ENCODE measurements at places on chromosomes 2 and 18.

DNA sequence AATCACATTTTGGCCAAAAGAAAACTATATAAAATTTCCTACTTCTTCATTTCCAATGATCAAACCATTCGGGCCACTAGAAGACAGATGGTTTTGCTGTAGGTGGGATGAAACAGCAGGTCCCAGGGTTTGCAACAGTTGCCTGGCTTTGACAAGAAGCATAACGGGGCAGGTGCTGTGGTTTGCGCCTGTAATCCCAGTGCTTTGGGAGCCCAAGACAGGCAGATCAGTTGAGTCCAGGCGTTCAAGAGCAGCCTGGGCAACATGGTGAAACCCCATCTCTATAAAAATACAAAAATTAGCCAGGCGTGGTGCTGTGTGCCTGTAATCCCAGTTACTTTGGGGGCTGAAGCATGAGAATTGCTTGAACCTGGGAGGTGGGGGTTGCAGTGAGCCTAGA is 81.4 kb upstream of the XPO1 start:
- DNase-seq = no peak

GRCh38 chr2:136135921-136136906 is 18.3 kb upstream of the CXCR4 start:
- DNase-seq = no peak

- DNase-seq = no peak
Measured at GRCh38 chr2:163264341-163264740, 425.8 kb upstream of the KCNH7 start.

GRCh38 chr2:110828330-110828729 is 96.0 kb downstream of the ACOXL start:
- DNase-seq = no peak

DNA sequence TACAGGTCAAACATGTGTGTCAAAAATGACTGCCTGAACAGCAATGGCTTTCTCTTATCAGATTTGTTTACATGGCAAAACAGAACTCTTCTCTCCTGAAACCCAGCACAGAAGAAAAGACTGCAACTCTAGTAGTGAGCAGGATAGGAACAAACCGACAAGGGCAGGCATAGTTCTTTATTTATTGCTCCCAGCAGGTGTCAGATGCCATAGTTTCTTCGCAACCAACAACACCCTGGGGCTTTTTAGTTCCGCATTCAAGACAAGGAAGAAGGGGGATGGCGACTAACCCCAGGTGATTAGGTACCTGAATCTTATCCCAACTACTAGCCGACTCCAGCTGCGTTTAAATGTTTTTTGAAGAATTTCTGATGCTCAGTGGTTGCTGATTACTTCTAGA is 367.5 kb upstream of the FIGN start:
- DNase-seq = no peak

DNA sequence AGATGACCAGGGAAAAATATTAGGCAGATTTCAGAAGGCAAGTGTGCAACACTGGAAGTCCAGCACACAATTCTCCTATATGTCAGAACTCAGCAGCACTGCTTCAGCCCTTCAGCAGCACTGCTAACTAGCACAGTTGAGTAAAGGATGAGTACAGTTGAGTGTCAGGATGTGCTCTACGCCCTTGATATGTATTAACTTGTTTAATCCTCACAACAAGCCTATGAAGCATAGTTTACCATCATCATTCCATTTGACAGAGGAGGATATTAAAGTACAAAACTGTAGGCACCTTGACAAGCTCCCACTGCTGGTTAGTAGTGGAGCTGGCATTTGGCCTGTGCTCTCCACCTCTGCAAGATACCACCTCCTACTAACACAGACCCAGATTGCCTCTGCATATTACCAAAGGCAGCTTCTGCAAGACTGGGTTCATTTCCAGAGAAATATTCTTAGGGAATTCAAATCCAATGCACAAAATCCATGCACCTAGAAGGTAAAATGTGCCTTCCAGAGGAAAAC is 230.8 kb downstream of the ANAPC1 start:
- DNase-seq = no peak

- no peak for DNase-seq
Measured at GRCh38 chr2:235587202-235587601, 93.4 kb downstream of the AGAP1 start.

- no peak for DNase-seq
Measured at GRCh38 chr2:85269959-85270358, 57.8 kb downstream of the TGOLN2 start.

DNA sequence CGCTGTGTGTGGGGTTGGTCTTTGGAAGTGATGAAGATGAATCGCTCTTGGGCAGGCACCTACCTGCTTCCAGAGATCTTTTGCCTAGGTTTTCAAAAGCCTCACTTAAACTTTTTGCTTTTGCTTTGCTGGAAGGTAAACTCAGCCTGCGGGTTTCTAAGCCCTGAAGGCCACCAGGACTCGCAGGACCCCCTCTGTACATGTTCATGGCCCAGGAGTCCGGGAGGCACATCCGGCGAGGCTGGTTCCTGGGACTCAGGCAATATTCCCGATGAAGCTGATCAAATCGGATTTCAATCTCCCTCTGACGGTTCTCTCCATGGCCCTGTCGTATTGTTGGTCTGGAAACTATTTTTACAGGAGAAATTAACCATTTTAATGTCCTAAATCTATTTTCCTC is 13.2 kb downstream of the HJURP start:
- no peak for DNase-seq

DNA sequence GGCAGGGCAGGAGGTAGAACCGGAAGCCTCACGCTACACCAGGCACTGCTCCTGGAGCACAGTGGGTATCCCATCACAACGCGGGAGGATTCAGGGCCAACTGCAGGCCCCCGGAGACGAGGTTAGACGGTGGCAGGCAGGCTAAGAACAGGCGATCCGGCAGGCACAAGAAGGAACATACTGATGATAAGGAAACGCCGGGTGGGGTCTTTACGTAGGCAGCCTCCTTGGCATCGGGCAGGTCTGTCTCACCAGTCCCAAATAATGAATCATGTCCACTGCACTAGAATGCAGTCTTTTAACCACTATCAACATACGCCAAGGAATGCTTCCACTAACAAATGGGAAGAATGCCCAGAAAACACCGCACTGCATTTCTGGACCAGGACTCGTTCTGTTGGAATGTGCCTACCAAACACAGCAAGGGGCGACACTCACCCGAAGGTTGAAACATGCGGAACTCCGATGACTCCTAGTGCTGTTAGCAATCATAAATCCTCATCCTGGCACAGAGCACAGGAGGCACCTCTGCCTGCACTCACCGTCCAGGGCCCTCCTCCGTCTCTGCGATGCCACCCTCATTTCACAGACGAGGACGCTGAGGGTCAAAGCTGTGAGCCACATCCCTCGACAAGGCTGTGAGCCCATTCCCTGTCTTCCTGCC is 35.2 kb downstream of the ZNF516 start:
- DNase-seq = no peak

DNA sequence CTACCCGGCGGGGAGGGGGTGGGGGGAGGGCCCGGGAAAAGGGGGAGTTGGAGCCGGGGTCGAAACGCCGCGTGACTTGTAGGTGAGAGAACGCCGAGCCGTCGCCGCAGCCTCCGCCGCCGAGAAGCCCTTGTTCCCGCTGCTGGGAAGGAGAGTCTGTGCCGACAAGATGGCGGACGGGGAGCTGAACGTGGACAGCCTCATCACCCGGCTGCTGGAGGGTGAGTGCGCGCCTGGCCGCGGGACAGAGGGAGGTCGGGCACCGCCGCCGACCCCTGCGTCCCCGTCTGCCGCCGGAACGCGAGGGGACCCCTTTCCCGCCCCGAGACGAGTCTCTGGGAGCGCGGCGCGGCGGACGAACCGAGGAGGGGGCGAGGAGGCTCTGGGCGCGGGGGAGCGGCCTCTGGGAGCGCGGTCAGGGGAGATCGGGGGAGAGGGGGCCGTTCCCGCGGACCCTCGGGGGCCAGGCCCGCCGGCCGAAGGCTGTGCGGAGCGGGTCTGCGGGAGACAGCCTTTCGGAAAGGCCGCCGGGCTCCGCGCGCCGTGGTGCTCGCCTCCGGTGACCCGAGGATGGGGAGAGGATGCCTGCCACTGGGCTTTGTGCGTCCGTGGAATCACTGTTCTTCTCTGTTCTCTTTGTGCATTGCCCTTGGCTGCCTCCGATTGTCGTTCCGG is 463 bp downstream of the PPP1CB start:
- no peak for DNase-seq

GRCh38 chr2:136319237-136319636 is 201.3 kb upstream of the CXCR4 start:
- DNase-seq = no peak

- no peak for DNase-seq
Measured at GRCh38 chr2:122636097-122636496, 880.6 kb downstream of the TSN start.

- no peak for DNase-seq
Measured at GRCh38 chr18:44997174-44997573, 316.5 kb downstream of the SETBP1 start.

DNA sequence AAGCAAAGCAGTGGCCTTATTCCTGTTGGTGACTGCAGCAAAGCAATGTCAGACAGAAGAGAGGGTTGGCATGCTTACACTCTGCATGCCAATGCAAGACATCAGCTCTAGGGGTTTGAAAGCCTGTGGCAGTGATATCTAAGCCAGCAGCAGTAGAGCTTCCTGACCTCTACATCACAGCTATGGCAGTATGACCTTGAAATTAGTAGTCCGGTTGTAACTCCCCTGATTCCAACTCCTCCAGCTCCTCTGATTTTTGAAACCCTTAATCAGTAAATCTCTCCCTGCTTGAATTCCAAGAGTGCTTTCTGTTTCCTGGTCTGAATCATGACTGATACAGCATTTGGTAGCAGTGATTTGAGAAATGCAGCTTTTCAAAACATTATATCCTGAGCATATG is 60.0 kb upstream of the LRP1B start:
- DNase-seq = no peak

DNA sequence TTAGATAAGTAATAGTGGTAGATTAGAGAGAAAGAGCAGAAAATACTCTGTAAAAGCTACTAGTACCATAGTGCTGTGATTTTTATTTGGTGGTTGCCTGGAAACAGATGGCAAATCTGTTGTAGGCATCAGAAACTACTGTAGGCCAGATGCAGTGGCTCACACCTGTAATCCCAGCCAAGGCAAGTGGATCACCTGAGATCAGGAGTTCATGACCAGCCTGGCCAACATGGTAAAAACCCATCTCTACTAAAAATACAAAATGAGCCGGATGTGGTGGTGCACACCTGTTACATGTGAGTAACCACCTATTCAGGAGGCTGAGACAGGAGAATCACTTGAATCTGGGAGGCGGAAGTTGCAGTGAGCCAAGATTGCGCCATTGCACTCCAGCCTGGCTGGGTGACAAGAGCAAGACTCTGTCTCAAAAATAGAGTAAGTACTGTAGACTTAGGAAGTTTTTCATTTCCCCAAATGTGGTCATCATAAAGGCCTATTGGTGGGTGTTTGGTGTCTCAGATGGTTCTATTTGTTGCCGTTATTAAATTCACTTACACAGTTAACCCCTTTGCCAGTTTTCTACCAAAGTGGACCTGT is 79.6 kb downstream of the SPTBN1 start:
- no peak for DNase-seq

DNA sequence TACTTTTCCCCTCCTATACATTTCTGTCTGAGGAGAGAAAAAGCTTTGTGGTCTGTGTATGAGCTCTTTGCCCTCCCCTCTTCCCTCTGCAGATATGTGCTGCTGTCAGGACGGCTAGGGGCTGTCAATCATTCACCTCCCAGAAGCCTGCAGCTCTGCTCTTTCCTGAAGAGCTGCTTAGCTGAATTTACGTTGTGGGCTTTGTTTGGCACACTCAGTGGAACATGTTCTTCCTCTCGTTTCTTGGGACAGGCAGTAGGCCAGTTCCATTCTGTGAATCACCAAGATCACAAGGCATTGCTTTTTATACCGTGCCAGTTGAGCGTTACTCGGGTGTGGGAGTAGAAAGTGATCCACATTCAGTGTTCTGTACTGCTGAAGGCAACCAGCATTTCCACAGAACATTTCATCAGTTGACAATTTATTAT is 136.7 kb downstream of the LAMA3 start:
- peak; percentile 50 for DNase-seq

GRCh38 chr2:196277002-196277401 is 105.6 kb upstream of the STK17B start:
- no peak for DNase-seq

- no peak for DNase-seq
Measured at GRCh38 chr2:217838409-217838831, 164.4 kb downstream of the TNS1 start.

DNA sequence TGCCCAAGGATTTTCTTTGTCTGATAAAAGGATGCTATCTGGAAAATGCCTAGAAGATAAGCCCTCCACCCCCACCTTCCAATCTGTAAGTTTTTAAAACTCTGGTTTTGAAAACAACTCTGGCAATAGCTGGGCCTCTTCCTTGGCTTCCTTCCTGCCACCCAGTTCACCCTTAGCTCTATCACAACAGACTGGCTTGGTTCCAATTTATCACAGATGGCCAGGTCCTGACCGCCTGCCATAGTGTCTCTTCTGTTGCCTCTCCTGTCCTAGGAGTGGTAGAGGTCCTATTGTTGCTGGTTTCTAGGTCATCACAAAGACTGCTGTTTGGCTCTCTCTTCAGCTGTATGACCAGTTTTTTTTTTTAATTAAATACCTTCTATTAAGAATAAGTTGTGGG is 1727.9 kb upstream of the SLC39A10 start:
- no peak for DNase-seq

DNA sequence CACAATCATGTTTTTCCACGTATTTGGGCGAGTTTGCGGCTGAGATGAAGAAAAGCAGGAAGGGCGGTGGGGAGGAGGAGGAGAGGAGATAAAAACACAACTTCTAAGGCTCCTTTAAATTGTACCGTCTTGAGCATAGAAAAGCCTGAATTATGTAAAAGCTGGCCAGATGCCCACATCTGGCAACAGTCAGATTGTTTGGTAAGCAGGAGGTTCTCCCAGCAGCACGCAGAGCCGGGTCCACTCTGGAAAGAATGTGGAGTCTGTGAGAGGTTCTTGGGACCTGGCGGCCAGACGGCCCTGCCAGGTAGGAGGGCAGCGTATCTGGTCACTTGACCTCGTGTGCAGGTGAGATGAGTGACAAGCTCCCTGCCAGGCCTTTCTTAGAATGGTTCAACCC is 215.3 kb upstream of the APCDD1 start:
- peak; percentile 75 for DNase-seq

GRCh38 chr18:9647496-9648323 is 33.4 kb upstream of the PPP4R1 start:
- no peak for DNase-seq

Measured in tibial nerve (tissue), 4 donors.